ENCODE measurements at places on chromosomes 13 and 19.

- DNase-seq, result no peak
These were observed 10.2 kb downstream of the WDFY2 start for GRCh38 chr13:51594432-51594831.

DNA sequence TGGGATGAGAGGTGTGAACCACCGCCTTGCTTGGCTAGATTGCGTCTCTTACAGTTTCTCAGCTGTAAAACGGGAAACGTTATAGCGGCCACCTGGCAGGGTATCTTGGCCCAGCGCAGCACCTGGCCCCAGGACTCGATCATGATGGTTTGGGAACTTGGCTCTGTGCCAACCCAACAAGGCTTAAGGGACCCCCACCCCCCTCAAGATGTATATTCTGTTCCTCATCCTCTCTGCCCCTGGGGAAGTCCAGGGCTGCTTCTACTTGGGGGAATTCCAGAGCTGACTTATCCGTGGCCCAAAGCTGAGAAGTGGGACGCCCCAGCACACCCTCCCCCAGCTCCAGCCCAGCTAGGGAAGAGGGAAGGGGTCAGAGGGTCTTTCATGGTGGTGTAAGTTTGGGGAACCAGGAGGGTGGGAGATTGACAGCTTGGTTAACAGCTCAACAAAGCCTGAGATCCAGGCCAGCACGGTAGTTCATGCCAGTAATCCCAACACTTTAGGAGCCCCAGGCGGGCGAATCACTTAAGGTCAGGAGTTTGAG, 695 bp downstream of the ICAM1 start:
- DNase-seq, result peak; percentile 49

- DNase-seq, result no peak
These were observed 164.9 kb upstream of the CSNK1A1L start for GRCh38 chr13:37270226-37271001.

- no peak for DNase-seq
These were observed 77.9 kb downstream of the GNG7 start for GRCh38 chr19:2624537-2625091.

DNA sequence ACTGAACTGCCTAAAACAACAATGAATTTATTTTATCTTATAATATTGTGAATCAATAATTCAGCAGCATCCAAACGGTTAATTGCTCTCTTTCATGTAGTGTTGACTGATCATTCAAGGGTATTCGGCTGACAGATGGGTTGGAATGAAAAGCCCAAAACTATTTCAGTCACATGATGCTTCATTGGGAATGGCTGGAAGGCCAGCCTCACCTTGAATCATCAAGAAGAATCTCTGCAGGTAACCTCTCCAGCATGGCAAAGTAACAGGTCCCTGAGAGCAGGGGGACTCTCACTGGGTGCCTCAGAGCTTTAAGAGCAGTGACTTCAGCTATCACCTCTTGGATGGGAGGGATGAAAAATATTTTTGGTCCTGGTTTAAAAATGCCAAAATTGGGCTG, 1395.7 kb downstream of the OLFM4 start:
- DNase-seq, result no peak

DNA sequence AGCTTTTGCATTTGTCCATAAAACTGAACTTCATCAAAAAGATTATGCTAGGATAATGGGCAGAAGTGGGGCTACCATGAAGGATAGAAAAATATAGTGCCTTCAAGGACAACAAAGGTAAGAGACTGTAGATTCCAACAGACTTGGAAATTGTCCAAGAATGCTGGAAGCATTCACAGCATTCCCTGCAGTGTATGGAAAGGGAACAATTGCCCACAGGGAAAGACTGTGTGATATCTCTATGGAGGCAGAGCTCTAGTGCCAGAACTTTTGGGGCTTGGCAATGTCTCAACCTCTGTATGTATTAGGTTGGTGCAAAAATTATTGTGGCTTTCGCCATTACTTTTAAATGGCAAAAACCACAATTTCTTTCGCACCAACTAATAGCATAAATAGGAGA, 1598.8 kb upstream of the MIR17HG start:
- DNase-seq, result no peak

DNA sequence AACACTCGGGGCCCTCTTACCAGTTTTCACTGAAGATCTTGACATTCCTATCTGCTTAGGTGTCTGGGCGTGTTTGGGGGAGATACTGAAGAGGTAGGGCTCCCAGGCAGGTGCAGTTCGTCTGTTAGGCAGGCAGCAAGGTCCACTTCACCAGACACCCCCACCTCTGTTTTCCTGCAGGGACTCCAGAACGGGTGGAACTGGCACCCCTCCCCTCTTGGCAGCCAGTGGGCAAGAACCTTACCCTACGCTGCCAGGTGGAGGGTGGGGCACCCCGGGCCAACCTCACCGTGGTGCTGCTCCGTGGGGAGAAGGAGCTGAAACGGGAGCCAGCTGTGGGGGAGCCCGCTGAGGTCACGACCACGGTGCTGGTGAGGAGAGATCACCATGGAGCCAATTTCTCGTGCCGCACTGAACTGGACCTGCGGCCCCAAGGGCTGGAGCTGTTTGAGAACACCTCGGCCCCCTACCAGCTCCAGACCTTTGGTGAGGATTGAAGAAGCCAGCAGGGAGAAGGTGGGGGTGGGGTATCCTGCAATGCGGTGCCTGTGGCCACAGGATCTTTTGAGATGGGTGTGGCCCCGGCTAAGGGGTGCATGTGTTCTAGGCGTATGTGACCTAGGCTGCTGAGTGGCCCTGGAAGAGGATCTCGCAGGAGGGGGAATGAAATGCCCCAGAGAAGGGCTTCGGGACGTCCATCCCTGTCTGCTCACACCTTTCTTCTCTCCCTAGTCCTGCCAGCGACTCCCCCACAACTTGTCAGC, 3.3 kb upstream of the ICAM4 start:
- no peak for DNase-seq

DNA sequence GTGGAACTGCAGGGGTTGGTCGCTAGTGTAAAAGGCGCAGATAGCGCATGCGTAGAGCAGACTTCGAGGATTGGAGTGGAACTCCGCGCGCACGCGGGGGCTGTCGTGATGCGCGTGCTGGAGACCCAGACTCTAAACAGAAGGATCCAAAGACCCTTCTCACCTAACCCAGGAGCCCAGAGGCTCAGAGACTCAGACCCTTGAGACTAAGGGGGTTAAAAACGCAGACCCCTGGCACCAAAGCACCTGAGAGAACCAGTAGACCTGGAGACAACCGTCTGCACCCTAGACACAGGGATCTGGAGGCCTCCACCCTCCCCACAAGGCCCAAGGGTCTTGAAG, 567 bp upstream of the CTU1 start:
- DNase-seq, result no peak

- no peak for DNase-seq
These were observed 4.8 kb downstream of the LILRB5 start for GRCh38 chr19:54252243-54252642.

DNA sequence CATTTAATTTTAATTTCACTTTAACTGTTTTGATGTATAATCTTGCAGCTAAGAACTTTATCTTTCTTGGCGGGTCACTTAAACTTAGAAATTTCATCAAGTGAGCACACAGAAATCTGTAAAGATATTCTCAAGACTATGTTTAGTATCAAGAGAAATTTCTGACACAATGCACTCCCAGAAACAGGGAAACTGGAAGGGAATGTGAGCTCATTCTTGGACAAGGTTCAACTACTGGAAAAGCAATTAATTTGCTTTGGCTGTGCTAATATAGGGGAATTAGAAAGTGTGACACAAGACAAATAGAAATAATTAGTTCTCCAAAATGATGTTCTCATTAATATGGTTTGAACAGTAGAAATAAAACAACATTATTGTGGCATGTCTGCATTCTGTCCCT, 402.3 kb downstream of the DACH1 start:
- no peak for DNase-seq

DNA sequence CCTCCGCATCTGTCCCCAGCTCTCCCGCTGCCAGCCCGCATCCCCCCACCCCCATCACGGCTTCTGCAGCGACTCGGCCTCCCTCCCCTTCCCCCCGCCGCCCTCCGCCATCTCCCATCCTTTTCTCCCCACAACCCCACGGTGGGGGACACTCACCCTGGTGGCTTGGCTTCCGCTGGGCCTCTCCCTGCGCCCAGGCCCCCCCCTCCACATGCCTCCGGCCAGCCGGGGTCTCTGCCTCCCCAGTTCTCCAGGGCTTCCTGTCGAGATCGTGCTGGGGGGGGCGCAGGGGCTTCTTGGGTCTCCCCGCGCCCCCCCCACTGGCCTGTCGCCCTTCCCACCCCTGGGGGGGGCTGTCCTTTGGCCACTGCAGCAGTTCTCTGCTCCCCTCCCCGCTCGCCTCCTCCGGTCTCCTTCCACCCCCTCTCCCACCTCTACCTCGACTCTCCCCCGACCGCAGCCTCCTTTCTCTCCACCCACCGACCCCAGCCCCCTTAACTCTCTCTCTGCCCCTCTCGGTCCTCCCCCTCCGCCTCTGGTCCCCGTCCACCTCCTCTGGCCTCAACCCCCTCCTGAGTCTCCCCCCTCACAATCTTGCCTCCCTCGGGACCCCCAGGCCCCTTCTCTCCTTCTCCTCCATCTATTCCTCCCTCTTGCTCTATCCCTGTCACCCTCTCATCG, 17.1 kb downstream of the LRRC4B start:
- DNase-seq, result no peak

Measured in activated naive CD4-positive, alpha-beta T cell treated with Interleukin-2 at 50 U/mL for 16 hours (primary cell).